ENCODE measurements at places on chromosomes 12 and 14. TPM values are rescaled to one million over a fixed set of nuclear protein-coding genes. Genes with fewer than 3 reads are reported as not detected.

The TEDC1 gene
- 1.0 TPM for total RNA-seq

The IRAK3 gene
- total RNA-seq: 7.4 TPM

DNA sequence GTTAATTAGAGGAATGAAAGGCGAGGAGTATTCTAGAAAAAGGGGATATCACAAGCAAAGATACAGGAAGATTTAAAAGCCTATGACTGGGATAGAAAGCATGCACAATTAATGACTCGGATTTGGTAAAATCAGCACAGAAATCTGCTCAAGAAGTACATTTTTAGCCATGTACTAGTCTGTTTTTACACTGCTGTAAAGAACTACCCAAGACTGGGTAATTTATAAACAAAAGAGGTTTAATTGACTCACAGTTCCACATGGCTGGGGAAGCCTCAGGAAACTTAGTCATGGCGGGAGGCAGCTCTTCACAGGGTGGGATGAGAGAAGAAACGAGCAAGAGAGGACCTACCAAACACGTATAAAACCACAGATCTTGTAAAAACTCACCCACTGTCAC, 716.3 kb upstream of the MDGA2 start:
- DNase-seq: no peak

GRCh38 chr14:58697930-58698642, 60.3 kb downstream of the DACT1 start:
- no peak for DNase-seq

GRCh38 chr12:107223821-107224220, 130.5 kb upstream of the CRY1 start:
- no peak for DNase-seq

GRCh38 chr14:98682726-98683125, 589.3 kb downstream of the BCL11B start:
- no peak for DNase-seq

DNA sequence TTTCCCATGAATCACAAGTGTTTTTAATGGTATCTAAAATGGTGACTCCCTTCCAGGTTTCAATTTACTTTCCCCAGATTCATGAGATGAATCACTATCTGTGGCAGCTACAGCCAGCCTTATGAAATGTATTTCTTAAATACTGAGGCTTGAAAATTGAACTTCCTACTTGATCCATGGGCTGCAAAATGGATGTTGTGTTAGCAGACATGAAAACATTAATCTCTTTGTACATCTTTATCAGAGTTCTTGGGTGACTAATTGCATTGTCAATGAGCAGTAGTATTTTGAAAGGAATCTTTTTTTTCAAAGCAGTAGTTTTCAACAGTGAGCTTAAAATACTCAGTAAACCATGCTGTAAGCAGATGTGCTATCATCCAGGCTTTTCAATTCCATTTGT, 250.8 kb downstream of the SLC6A15 start:
- DNase-seq: peak; percentile 26

All from fibroblast of lung (primary cell).